Progenitor cell of endocrine pancreas (in vitro differentiated cells): ENCODE measurements at places on chromosomes 2 and 18.

GRCh38 chr2:280650-281110 is 7.2 kb downstream of the ALKAL2 start:
- no peak for DNase-seq

DNA sequence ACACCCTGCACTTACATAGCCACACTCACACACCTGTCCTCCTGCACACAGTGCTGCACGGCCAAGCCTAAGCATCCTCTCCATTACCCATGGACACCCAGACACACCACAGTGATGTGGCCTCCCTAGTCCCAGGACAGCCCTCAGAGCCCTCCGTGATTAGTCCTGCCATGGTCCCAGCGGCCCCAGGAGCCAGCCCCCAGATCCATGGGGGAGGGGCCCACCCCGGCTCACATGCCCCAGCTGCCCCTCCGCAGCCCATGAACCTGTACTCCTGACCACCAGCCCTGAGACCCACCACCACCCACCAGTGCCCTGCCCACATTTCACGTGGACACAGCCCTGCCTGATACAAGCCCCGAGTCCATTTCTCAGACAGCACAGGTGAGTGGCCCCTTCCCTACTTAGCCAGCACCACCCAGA is 8.1 kb upstream of the DUSP2 start:
- no peak for DNase-seq

DNA sequence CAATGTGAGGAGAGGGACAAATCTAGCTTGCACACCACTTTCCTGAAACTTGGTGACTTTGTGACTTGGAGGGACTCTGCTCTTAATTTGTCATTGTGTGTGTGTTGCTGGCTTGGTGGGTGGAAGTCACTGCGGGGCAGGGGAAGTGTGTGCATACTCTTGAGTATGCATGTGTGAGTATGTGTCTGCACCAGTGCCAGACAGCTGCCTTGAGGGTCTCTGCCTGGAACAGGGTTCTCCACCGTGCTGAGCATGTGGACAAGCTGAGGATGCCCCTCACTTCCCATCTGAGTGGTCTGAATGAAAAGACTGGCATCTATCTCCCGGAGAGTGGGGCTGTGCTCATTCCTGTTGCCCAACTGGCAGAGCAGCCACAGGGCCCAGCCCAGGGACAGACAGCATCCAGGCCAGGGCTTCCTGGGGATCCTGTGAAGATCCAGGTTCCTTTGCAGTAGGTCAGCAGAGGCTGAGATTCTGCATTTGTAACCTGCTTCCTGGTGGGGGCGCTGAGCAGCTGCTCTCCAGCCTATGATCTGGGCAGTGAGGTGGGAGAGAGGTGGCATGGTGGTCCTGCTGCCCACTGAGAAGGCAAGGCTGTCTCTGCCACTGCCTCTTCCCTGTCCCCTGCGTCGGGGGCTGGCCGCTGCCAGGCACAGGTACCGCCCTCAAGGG is 138.9 kb upstream of the HAAO start:
- no peak for DNase-seq

GRCh38 chr2:132577686-132578085 is 92.3 kb downstream of the LYPD1 start:
- DNase-seq, result no peak

DNA sequence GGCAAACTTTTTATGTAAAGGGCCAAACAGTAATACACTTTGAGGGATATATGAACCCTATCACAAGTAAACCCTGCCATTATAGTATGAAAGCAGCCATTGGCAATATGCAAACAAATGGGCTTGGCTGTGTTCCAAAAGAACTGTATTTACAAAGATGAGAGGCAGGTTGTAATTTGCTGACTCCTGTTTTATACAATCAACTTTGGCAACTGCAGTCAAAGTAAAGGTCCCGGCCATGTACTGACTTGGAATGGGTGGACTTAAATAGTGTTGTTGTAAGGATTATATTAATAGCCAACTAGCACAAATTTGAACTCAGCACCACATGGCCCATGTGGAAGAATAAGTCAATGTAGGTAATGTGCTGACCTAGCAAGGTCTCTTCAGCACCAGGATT is 223.4 kb downstream of the WDPCP start:
- no peak for DNase-seq
